ENCODE measurements at places on chromosomes 3 and 15.

DNA sequence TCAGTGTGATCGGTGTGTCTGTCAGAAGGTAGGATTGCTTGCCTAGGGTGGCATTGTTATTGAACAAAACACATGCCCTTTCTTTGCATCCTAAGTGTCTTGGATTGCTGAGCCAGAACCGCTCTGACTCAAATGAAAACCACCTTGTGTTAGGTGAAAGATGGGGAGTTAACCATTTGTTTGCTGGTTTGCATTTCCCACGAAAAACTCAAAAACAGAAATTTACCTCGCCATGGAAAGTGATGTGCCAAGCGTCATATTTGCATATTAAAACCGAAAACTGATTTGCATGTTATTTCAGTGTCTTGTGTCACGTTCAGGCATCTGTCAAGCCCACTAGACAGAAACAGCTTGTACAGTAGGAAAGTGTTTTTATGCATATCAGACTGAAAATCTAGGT lies 474.6 kb upstream of the TPRG1 start:
- DNase-seq, result no peak

- DNase-seq, result no peak
Observed at GRCh38 chr3:128698211-128699047, 27.6 kb upstream of the RAB7A start.

DNA sequence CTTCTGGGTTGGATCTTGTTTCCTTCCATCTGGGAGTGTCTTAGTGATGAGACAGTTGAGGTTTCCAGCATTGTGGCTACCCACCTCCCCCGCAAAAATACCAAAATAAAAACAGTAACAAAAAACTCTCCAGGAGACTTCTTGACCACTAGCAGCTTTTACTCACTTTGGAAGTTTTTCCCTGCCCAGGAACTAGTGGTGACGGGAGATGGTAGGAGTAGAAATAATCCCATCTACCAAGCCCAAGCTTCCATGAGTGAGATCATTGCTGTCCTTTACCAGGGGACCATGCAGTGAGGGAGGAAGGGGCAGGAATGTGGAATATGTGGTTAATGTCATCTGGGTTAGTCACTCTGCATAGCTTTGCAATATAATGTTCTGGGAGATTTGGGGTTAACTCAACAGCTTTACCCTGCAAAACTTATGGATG lies 187.7 kb downstream of the ITPR1 start:
- peak; percentile 29 for DNase-seq

DNA sequence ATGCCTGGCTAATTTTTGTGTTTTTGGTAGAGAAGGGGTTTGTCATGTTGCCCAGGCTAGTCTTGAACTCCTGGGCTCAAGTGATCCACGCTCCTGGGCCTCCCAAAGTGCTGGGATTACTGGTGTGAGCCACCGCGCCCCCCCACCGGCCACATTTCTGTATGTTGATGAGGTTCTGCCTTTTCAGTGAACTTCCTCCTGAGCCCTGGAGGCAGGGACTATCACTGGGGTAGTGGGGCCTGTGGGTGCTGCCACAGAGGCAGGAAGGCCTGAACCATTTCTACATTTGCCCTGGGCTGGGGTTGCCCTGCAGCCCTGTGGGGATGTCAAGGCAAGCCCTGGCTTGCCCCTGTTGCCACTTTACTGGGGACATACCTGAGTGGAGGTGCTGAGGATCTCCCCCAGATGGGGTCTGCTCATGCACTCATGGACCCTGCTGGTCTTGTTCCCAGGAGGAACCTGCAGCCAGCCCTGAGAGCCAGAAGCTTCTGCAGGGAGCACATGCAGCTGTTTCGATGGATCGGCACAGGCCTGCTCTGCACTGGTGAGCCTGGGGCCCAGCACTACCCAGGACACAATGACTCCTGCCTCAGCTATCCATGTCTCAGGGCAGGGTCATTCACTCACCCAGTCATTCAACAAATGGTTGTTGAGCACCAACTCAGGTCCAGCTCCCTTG lies 5.7 kb downstream of the SLC28A1 start:
- DNase-seq, result no peak

DNA sequence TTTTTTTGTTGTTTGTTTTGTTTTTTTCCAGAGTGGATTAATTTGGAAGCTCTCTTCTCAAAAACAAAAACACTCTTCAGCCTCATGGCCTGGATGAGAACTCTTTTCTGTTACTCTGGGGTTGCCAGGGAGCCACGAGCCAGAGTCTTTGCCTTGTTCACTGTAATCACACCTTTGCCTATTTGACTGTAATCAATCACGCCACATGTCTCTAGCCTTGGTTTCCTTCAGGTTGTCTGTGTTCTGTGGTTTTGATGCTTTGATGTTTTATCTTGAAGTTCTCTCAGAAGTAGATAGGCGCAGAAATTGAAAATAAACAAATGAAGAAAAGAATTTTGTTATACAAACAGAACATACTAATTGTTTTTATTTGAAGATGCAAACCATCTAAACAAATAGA lies 62.3 kb upstream of the IGF1R start:
- DNase-seq, result no peak

DNA sequence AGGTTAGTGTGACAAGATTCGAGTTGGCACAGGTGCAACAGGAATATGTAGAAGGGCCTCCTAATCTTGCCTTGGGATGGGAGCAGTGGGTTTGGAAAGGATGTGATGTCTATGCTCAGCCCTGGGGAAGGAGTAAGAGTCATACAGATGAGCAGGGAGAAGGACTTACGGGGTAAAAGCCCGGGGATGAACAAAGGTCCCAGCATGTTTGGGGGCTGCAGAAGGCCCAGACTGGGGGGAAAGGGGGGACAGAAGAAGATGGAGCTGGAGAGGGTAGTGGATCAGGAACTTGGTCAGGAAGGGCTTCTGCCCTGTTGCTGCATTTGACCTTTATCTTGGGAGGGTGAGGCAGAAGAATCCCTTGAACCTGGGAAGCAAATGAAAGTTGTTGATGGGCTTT lies 240.1 kb upstream of the ST8SIA2 start:
- no peak for DNase-seq

GRCh38 chr15:80925597-80926059 lies 64.0 kb downstream of the MESD start:
- DNase-seq, result no peak

DNA sequence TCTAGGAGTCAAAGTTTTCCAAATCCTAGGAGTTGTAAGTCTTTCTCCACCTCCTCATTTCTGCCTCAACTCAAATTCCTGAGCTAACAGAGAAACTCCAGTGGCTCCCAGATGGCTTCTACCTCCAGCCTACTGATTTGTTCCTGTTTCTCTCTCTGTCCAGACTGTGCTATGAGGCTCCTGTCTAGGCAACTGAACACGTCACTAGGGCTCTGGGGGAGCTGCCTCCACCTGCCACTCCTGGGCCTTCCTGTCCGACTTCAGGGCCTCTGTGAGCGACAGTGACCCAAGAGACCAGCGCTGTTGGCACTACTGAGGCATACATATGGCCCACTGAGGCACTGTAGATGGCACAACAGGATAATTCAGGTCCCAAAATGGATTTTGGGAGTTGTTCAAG lies 71.4 kb downstream of the EXOG start:
- DNase-seq, result no peak

GRCh38 chr3:42216302-42216701 lies 49.7 kb downstream of the CCK start:
- DNase-seq, result no peak

DNA sequence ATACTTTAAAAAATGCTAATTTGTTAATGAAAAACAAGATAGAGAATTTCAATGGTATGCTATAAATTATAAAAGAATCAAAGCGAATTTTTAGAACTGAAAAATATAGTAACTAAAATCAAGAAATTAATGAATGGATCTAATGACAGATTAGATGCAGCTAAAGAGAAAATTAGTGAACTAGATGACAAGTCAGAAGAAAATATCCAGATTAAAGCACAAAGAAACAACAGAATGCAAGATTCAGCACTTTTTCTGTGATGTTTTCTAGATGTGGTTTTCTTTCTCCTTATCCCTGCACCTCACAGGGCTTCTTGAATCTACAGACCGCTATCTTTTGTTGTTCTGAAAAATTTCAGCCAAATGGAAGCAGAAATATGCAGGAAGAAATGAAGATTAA lies 54.4 kb downstream of the INO80 start:
- no peak for DNase-seq

- peak; percentile 53 for DNase-seq
Observed at GRCh38 chr3:53709860-53710674, 136.2 kb downstream of the CHDH start.

GRCh38 chr15:34116620-34117019 lies 14.7 kb downstream of the PGBD4 start:
- no peak for DNase-seq

DNA sequence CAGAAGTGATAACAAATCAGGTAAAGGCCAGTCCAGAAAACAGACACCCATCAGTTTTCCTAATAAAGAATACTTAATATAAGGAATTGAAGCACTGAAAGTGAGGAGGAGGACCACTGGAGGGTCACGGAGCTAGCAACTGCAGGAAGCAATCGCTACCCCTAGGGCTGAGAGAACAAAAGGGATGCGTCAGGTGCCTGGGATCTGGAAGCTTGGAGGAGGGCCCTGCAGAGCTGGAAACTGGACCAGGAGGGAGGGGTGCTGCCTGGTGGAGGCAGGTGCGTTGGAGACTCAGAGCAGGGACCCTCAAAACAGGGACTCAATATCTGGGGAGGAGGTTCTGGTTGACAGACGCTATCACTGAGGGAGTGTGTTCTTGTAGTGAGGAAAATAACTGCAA lies 308.1 kb upstream of the RASGRP1 start:
- no peak for DNase-seq

GRCh38 chr3:43477600-43477999 lies 144.2 kb downstream of the ANO10 start:
- no peak for DNase-seq

DNA sequence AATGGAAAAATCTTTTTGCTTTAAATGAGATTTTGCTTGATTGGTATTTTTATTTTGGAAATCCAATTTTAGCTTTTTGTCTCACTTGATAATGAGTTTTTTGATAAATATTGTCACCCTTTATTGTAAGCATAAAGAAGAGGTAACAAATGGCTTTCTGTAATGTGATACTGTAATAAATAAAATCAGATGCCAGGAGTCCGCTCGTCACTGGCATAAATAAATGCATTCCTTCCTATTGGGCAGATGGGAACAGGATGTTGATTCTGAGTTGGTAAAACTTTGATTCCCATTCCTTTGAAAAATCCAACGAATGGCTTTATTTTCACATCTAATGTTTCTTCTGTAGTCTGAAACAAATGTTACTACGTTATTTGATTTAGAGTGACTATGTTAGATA lies 59.9 kb downstream of the CACNA2D3 start:
- DNase-seq, result no peak

DNA sequence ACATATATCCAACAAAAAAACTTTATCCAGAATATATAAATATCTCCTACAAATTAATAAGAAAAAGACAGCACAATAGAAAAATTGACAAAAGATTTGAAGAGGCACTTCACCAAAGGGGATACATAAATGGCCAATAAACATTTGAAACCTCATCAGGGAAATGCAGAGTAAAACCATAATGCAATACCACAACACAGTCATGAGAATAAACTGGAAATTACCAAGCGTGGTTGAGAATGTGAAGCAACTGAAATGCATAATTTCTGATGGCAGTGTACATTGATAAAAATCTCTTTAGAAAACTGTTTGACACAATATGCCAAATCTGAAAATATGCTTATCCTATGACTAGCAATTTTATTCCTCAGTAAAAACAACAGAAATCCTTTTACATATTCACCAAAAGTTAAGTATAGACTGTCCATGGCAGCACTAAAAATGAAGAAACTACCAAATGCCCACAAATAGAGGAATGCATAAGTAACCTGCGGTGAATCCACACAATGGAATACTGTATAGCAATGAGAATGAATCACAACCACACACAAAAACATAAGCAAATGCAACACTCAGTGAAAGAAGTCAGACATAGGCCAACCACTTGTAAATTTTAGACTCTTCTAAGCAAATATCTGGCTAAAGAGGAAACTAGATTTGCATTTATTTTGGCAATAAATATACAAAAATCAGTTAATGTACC lies 7.9 kb downstream of the LYZL4 start:
- no peak for DNase-seq

DNA sequence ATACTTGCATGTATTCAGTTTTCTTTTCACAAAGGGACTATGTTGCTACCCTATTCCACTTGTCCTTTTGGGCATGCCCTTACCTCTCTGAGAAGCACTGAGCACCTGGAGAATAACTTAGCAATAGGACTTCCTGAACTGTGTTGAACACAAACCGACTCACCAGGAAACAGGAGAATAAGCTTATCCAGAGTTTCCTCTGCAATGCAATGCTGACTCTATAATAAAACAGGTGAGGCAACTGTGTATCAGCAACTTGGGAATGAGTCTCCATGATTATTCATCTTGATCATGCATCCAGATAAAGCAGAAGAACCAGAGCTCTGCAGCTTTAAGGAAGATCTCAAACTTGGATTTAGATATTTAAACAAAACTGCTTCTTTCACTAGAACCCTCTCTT lies 806.5 kb downstream of the IGSF11 start:
- no peak for DNase-seq

Data from IMR-90 (cell line).